ENCODE measurements at places on chromosomes 12 and 14.

DNA sequence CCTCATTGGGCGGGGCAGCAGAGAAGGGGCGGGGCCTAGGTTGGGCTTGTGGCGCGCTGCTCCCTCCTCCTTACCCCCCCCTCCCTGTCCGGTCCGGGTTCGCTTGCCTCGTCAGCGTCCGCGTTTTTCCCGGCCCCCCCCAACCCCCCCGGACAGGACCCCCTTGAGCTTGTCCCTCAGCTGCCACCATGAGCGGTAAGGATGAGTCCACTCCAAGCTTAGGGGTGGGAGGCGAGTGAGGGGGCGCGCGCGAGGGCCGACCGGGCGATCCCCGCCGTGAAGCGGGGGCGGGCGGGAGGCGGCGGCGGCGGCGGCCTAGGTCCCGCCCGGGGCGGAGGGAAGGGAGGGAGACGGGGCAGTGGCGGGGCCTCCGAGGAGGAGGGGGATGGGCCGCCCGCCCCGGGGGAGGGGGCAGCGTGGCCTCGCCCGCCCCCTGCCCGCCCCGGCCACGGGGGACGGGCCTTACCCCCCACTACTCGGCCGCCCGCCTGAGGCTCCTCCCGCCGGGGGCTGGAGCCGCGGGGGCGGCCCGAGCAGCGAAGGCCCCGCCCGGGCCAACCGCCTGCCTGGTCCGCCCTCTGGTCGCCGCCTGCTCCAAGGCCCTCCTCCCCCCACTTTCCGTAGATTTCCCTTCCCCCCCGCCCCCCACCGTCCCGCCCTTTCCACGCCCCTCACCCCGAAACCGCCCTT lies at the start of gene SP1:
TSS of gene SP1 (plus strand) at position 73 of the 690 bp plus-strand sequence. CDS start at position 189, 116 bp downstream.
- no peaks in the 10 kb centered on the region for H3K27me3 ChIP-seq
- DNase-seq, result peak; percentile 94
- peak within 1 kb of the TSS; percentile 99 for H3K27ac ChIP-seq
- peaks cover 16% of the 10 kb centered on the region for H3K36me3 ChIP-seq
- peaks cover 19% of the 10 kb centered on the region for H3K4me1 ChIP-seq
- peak within 1 kb of the TSS; percentile 69 for H3K4me3 ChIP-seq

GRCh38 chr14:90756755-90757345 lies 59.4 kb downstream of the TTC7B start:
- no peaks in the 10 kb centered on the region for H3K36me3 ChIP-seq
- H3K27ac ChIP-seq, result no peak overlapping the region
- DNase-seq, result no peak
- H3K4me1 ChIP-seq, result peaks cover 11% of the 10 kb centered on the region

- no peaks in the 10 kb centered on the region for H3K36me3 ChIP-seq
- peaks cover 65% of the 10 kb centered on the region for H3K4me1 ChIP-seq
- peak overlapping the region; percentile 98 for H3K27ac ChIP-seq
- no peak overlapping the region for H3K4me3 ChIP-seq
These were observed 5.5 kb downstream of the SLC38A1 start for GRCh38 chr12:46263140-46264016.

GRCh38 chr12:53781228-53781801 lies 29.5 kb upstream of the CISTR start:
- no peak for DNase-seq
- no peak overlapping the region for H3K4me3 ChIP-seq
- peaks cover 81% of the 10 kb centered on the region for H3K27me3 ChIP-seq

GRCh38 chr12:124191966-124192365 lies 102.9 kb upstream of the RFLNA start:
- H3K27me3 ChIP-seq, result no peaks in the 10 kb centered on the region
- DNase-seq, result no peak
- peaks cover 10% of the 10 kb centered on the region for H3K4me1 ChIP-seq
- no peak overlapping the region for H3K4me3 ChIP-seq
- H3K27ac ChIP-seq, result no peak overlapping the region

DNA sequence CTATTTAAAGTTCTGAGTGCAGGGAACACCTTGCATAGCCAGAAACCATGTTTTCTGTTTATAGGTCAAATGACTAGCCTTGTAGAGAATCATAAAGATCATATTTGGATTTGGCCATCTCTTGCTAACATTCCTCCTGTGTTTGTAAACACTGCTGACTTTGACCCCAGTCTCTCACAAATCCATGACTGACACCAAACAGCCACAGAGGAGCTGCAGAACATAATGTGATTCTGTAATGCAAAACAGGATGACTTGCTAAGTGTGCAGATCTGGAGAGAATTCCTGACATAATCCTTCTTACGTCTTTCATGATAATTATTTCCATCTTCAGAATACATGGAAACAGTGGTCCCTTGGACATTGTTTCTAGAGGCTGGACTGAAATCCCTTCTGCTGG lies 211.8 kb downstream of the BMP4 start:
- H3K4me3 ChIP-seq, result no peak overlapping the region

GRCh38 chr12:30691122-30691879 lies 4.4 kb downstream of the IPO8 start:
- H3K4me3 ChIP-seq, result no peak overlapping the region
- peaks cover 17% of the 10 kb centered on the region for H3K4me1 ChIP-seq
- peak; percentile 77 for DNase-seq
- H3K27me3 ChIP-seq, result no peaks in the 10 kb centered on the region
- no peaks in the 10 kb centered on the region for H3K36me3 ChIP-seq

DNA sequence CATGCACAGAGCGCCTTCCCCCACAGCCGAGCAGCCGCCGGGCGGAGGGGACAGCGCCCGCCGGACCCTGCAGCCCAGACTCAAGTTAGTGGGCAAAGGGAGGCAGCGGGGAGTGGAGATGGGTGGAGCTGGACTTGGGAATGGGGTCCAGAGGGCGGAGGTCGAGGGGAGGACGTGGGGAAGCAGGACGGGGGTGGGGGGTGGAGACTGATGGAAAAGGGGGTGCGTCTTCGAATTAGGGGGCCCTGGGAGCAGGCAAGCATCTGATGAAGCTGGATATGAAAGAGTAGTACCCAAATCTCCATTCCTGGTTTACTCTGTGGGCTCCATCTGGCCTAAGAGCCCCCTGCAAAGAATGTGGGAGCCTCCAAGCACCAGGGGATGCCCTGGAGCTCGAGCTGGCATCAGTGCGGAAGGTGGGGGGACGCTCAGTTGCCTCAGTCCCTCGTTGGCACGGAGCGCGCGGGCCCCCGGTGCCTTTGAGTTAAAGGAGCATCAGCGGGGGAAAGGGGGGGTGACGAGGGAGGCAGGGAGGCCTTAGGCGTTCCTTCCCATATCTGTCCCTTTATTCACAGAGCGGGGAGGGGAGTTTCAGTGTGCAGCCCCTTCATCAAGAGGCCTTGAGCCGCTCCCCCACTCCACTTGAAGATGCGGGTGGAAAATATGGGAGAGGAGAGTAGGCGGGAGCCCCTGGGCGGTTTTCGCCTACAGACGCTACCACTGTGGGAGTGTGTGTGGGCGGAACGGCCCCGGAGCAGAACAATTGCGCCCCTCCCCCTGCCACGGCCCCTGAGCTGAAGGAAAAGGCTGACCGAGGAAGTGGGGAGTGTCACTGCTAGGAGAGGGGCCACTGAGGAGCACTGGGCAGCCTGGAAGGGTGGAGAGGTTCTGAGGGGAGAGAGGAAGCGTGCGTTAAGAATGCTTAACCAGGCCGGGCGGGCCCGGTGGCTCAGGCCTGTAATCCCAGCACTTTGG lies 644 bp downstream of the NAB2 start:
- H3K4me3 ChIP-seq, result peak overlapping the region; percentile 52
- no peaks in the 10 kb centered on the region for H3K27me3 ChIP-seq
- peak overlapping the region; percentile 92 for H3K27ac ChIP-seq

GRCh38 chr12:97216848-97217247 lies 245.8 kb upstream of the RMST start:
- H3K4me3 ChIP-seq, result no peak overlapping the region
- no peak for DNase-seq
- no peaks in the 10 kb centered on the region for H3K27me3 ChIP-seq
- H3K4me1 ChIP-seq, result no peaks in the 10 kb centered on the region
- no peak overlapping the region for H3K27ac ChIP-seq

- no peak for DNase-seq
- peaks cover 94% of the 10 kb centered on the region for H3K27me3 ChIP-seq
- no peaks in the 10 kb centered on the region for H3K36me3 ChIP-seq
- H3K4me1 ChIP-seq, result no peaks in the 10 kb centered on the region
- no peak overlapping the region for H3K4me3 ChIP-seq
These were observed 25.2 kb downstream of the LRCOL1 start for GRCh38 chr12:132585177-132585576.

DNA sequence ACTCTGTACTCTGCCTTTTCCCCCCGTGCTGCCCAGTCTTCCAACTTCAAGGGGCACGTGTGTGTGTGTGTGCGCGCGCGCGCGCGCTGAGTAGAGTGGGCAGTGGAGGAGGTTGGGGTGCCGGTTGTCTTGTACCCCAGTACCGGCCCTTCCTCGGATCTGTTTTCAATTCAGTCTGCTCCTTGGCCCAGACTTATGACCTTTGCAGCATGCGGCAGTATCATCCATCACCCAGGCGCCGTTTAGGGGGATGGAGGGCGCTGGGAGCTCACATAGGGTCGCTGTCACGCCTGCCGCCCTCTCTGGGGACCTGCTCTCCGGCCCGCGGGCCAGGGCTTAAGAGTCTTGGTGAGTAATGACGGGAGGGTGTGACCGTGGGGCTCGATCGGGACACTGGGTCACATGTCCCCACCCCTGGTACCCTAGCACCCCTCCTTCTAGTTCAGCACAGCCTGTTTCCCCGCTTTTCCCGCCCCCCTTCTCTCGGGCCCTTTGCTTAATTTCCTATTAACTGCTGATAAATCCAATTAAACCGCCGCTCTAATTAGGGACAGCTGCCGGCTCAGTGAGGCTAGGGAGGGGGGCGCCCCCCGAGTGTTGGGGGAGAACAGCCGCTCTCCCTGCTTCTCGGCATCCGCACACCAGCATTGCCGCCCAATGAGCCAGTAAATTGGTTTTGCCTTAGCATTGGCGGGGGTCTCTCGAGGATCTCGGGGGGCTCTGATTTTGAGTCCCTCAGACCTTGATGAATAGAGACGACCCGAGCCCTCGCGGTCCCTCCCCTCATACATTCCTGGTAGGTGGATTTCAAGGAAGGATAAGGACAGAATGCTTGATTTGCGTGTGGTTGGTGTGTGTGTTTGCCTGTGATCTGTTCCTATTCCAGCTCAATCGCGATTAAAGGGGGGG lies 9.3 kb downstream of the STAC3 start:
- peaks cover 10% of the 10 kb centered on the region for H3K4me1 ChIP-seq
- DNase-seq, result no peak
- no peaks in the 10 kb centered on the region for H3K36me3 ChIP-seq

GRCh38 chr12:14111230-14111865 lies 129.9 kb upstream of the GRIN2B start:
- H3K27ac ChIP-seq, result no peak overlapping the region
- no peak for DNase-seq
- no peaks in the 10 kb centered on the region for H3K4me1 ChIP-seq

- no peak overlapping the region for H3K4me3 ChIP-seq
- DNase-seq, result no peak
- no peaks in the 10 kb centered on the region for H3K36me3 ChIP-seq
- no peak overlapping the region for H3K27ac ChIP-seq
- H3K4me1 ChIP-seq, result no peaks in the 10 kb centered on the region
- peaks cover 6% of the 10 kb centered on the region for H3K27me3 ChIP-seq
These were observed 33.8 kb upstream of the DTX1 start for GRCh38 chr12:113022563-113023297.

DNA sequence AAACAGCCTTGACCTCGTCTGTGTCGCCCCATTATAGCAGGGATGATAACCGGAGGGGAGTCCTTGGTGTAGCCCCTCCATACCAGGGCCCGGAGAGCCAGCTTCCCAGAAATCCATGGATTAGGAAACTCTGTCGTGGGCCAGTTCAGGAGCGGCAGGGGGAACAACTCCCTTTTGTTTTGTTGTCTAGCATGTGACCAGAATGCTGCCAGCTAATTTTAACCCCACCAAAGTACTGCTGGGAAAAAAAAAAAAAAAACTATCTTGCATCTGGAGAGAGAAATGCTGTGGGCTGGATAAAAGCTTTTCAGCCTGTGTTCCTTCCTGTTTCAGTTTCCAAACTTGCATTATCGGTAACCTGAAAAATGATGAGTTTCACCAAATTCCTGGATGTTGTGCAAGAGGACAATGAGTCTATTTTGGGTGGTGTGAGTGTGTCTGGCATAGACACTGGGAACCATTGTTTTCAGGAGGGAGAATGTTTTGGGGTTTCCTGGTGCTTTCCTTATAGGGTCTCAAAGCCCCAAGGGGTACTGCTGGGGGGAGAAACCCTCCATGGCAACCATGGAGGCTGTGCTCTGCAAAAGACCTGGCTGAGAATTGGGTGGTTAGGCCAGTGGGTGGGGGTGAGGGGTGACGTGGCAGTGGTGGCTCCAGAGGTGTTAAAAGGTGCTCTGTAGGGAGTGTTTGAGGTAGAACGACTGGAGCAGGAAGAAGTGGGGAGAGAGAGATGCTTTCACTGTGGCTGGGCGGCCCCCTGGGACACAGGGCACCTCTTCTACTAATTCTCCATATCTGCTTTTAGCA lies 14.9 kb upstream of the IRF2BPL start:
- peaks cover 79% of the 10 kb centered on the region for H3K4me1 ChIP-seq
- H3K4me3 ChIP-seq, result no peak overlapping the region
- peak overlapping the region; percentile 97 for H3K27ac ChIP-seq

DNA sequence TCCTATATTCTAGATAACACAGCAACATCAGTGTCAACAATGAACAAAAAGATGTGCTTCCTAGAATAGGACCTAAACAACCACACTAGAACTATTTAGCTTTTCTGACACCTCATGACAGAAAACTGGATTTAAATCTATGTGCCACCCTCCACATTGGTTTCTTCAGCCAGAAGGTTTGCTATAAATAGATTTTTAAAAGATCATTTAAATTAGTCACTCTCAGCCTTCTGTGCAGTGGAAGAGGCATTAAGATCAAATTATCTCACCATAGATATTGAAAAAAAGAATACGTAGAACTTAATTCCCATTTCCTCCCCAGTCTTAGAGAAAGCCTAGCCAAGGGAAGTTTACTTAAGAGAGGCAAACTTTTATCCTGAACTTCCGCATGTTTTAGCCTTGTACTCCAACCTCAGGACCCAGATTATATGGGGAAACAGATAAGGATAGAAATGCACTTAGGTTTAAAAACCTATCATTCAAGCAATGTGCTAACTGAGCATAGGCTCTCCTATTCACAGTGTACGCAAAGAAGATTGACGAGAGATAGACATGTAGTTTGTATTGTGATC lies 59.6 kb downstream of the NELL2 start:
- H3K27me3 ChIP-seq, result no peaks in the 10 kb centered on the region
- peak overlapping the region; percentile 36 for H3K27ac ChIP-seq
- no peak for DNase-seq
- peaks cover 12% of the 10 kb centered on the region for H3K4me1 ChIP-seq
- no peaks in the 10 kb centered on the region for H3K36me3 ChIP-seq

GRCh38 chr12:24948420-24948756 lies 513 bp downstream of the BCAT1 start:
- DNase-seq, result peak; percentile 12
- H3K27ac ChIP-seq, result no peak overlapping the region
- peak overlapping the region; percentile 44 for H3K4me3 ChIP-seq
- H3K27me3 ChIP-seq, result no peaks in the 10 kb centered on the region
- no peaks in the 10 kb centered on the region for H3K36me3 ChIP-seq

- no peaks in the 10 kb centered on the region for H3K4me1 ChIP-seq
- H3K36me3 ChIP-seq, result no peaks in the 10 kb centered on the region
- H3K27ac ChIP-seq, result no peak overlapping the region
- no peak for DNase-seq
- H3K4me3 ChIP-seq, result no peak overlapping the region
These were observed 63.7 kb upstream of the ZFP36L1 start for GRCh38 chr14:68856572-68856971.
